ENCODE measurements at places on chromosomes 11 and 22.

DNA sequence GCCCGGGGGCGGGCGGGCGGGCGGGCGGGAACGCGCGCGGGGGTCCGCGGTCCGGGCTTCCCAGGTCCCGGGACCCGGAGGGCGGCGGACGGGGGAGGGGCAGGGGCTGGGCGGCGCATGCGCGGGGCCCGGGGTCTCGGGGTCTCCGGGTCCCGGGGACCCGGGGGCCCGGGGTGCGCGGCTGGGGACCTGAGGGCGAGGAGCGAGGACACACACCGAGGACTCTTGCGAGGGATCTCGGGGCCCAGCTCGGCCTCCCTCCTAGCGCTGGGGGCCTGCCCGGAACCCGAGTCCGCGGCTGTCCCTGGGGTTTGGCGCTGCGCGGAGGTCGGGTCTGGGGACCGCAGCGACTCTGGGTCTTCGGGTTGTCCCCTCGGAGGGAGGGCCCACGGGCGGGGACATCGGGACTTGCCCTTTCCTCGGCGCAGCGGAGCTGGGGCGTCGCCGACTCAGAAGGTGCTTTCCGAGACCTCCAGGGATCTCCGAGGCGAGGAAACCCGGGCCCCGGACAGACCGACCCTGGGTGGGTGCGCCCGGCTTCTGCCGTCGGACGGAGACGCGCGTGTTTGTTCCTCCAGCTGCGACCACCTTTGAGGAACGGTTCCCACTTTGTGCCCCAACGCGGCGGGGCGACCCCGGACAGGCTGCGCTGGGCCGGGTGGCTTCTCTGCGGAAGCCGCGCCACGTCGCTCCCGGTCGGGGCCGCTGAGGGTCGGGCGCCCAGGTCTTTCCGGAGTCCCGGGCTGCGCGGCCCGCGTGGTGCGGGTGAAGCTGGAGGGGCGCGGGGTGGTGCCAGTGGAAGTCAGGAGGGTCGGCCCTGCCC is 540 bp downstream of the PPARA start:
- no peak for DNase-seq

DNA sequence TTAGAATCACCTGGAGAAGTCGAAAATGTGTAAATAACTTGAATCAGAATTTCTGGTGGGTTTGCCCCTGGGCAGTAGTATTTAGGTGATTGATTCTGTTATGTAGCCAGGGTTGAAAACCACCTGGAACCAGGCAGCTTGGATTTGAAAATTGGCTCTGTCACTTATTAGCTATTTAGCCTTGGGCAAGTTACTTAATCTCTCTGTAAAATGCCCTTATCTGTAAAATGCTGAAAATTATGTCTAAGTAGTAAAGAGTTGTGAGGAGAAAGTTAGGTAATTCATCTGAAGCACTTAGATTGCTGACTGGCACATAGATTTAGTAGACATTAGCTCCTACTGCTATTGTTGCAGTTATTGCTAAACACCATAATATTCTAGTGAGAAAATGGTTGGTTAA is 49.3 kb downstream of the PPME1 start:
- DNase-seq: no peak

DNA sequence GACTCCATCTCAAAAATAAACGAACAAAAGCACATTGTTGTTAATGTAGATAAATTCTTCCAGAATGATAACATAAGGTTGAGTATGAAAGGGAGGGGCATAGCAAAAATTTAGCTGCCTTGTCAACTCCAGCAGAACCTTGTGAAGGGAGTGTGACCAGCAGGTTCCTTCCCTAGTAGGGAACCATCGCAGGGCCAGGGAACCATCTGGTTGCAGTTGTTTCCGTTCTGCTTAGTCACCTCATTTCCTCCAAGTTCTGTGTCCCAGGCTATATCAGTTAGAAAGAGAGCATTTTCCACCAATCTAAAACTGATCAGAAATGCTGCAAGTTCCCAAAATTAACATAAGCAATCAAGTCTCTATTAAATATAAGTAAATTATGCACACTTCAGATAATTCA is 126.7 kb upstream of the BLID start:
- DNase-seq: no peak

- no peak for DNase-seq
These were observed 105.5 kb downstream of the KCNC1 start for GRCh38 chr11:17840101-17840548.

DNA sequence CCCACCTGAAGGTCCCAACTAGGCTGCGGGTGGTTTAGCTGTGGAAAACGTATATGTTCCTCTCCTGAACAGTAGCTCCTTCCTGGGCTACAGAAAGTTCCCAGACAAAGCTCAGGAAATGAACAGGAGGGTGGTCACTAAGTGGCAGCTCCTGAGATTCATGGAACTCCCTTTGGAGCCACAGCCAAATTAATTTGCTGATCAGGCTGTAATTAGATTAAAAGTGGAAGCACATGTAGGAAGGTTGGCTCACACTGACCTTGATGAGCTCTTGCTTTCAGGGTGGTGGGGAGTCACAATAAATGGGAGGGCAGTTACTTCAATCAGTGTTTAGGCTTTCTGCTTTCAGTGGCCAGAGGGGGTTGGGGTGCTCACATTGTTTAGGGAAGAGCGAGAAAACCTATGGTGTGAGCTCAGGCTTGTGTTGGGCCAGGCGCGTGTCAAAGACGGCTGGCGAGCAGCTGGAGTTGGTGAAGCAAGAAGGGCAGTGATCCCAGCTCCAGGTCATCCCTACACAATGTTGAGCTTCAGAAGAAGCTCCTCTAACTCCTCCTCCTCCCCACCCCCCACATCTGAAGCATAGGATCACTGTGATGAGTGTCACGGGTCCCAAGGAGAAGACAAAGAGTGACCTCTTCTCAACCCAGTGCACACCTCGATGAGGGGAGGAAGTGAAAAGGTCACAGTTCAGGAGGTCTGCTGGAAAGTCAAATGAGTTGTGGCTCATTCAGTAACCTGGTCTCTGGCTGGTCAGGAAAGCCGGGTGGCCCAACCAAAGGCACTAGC is 42.5 kb downstream of the CLPB start:
- DNase-seq: no peak

- no peak for DNase-seq
These were observed 12.5 kb upstream of the CCDC117 start for GRCh38 chr22:28759861-28760560.

DNA sequence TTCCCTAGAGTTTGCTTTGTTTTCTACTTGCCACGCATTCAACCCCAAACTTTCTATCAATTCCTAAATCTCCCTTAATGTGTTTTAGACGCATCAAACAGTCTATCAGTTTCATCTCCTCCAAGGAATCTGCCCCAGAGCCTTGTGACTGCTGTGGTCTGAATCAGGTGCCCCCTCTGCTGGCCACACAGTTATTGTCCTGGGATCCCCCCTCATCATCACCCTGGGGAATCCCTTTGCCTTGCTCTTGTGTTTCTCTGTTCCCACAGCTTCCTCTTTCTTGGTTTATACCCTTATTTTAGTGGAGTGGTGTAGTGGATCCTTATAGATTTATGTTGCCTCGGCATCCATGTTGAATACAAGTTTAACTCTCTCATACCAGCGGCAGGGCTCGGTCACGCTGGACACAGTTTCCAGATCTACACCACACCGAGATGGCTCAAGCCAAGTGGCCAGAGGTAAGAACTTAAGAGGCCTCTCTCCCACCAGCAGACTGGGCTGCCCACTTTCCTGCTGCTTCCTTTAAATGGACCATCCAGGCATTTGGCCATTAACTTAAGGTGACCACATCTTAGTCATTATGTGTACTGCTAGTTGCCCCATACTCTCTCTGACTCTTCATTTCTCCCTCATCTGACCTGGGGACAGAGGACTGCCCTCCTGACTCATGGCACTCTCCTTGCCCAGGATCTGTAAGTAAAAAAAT is 8.2 kb downstream of the UPB1 start:
- no peak for DNase-seq

DNA sequence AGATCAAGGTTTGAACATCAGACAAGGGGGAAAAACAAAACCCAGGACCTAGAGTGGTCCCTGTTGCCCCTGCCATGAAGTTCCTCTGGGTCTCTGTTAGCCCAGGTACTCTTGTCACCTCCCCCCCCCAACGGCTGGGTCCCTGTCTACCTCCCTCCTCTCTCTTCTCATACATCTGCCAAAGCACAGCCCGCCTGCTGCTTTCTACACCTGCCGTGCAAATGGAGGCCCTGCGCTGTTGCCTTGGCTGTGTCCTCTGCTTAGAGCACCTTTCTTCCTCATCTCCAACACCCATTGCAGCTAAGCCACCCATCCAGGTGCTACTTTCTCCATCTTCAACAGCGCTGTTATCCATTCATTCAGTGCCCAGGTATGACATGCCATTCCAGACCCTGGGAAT is 99.2 kb downstream of the TP53I11 start:
- DNase-seq: no peak

DNA sequence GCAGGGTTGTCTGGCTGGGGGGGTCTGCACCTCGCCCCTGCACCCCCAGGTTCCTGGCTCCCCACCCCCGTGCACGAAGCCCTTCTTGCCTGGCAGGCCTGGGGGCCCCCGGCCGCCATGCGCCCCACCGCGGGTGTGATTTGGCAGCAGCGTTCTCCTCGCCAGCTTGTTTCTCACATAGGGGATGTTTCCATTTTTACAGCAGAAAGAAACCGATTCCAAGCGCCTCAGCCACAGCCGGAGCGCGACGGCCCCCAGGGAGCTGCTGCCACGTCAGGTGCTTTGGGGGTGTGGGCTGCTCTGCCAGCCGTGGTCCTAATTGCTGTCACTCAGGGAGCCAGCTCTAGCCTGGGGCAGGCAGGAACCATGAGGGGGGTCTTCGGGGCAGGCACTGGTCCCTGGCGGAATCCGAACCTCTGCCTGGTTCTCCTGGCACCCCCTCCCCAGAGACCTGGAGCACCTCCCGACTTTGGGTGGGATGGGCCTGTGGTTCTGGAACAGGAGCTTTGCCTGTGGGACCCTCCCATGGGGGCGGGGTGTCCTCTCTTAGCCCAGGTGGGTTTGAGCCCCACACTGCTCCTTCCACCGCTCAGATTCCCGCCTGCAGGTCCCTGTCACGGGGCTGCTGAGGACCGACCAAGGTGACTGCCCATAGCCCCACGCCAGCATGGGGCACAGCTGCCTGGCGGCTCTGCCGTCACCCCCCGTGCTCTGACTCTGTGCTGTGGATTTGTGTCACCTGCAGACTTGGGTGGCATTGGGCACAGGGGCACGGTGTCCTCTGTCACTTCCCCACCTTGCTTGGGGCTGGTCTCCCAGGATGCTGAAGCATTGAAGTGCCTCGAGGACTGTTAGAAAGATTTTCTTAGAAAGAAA is 54.0 kb downstream of the RTN4R start:
- no peak for DNase-seq

- no peak for DNase-seq
These were observed 51.6 kb upstream of the TCF20 start for GRCh38 chr22:42321908-42322561.

GRCh38 chr11:62428871-62429560 is 10.2 kb downstream of the SCGB1A1 start:
- DNase-seq: no peak

DNA sequence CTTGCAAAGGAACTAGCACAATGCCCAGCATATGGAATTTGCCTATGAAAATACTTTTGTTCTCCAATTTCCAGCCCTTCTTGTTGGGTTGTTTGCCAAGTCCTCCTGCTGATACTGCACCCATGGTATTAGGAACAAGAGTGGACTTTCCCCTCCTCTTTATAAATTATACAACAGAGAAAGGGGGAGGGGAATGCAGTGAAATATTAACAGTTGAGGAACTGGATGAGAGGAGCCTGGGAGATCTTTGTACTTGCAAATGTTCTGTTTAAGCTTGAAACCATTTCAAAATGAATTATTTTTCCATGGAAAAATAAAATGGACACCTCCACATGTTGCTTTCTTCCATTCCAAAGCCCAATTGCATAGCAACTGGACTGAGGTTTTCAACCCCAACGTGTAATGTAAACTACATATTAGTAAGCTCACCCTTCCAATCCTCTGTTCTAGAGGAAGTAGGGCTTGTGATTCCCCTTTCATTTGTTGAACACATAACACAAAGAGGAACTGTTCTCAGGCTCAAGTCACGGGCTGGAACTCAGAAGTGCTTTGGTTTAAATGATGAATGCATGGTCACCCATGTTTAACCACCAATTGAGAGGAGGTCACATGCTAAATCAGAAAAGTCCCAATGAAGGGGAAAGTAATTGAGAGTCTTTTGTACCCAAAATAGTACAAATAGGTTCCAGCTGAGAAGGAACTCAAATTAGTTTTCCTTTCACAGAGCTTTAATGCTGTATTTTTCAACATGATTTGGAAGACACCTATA is 66.2 kb upstream of the ZC3H12C start:
- DNase-seq: no peak

DNA sequence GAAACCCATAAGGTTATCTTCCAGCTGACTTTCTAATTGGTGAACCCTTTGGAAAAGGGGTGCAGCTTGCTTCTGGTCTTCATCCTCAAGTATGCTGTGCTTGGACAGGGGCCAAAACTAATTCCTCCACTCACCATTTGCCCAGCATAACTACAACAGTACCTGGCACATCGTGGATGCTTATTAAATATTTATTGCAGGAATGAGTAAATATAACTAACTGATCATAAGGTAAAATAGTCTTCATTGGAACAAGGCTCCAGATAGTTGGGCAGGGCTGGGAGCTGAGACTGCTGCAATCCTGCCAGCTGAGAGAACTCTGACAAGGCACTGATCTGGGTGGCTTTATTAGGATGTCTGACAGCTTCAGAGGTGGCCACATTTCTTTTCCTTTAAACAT is 2.4 kb upstream of the SIDT2 start:
- no peak for DNase-seq

DNA sequence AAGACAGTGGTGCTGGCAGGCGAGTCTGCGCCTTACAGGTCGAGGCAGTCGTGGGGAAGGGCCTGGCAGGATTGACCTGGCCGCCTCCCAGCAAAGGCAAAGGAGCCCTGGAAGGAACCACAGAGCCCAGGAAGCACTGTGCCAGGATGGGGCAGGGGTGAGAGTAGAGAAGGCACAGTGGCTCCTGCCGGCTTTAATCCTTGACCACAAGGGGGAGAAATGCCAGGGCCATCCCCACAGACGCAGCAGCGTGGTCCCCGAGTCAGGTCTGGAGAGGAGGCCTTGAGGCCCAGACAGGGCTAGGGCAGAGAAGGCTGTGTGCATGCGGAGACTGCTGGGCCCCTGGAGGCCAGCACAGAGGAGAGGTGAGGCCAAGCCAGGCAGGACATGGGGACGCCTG is 9.9 kb upstream of the NDUFS8 start:
- DNase-seq: no peak

GRCh38 chr11:74669211-74670160 is 61.7 kb downstream of the CHRDL2 start:
- DNase-seq: no peak

- DNase-seq: peak; percentile 14
These were observed 122.7 kb downstream of the EFCAB6 start for GRCh38 chr22:43689356-43689755.

- DNase-seq: no peak
These were observed 73.2 kb downstream of the SLC35F2 start for GRCh38 chr11:107785401-107785800.

DNA sequence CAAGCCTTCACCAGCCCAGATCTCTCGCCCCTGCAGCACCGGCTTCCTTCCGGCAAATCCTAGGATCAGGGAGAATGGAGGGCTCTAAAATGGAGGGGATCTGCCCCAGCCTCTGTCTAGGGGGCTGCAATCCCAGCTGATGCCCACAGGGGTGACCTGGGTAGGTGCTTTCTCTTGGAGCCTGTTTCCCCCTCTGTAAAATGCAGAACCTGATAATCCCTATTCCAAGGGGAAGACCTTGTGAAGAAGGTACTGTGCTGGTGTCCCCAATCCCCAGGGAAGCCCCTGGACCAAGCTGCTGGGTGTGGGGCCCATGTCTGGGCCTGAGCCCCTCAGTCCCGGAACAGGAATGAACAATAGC is 2.8 kb downstream of the EMID1 start:
- no peak for DNase-seq

GRCh38 chr11:70142221-70142875 is 60.7 kb upstream of the FADD start:
- DNase-seq: no peak

- no peak for DNase-seq
These were observed 60.2 kb downstream of the LRRC32 start for GRCh38 chr11:76610371-76610770.
